ENCODE measurements at places on chromosomes 7 and 10.

GRCh38 chr10:117240621-117241529, at the start of gene SLC18A2:
Gene SLC18A2, plus strand, starts transcription at chr10:117241114. Its CDS starts 580 bp downstream, at chr10:117241694.
- DNase-seq: no peak

- no peak for DNase-seq
These were observed 25.1 kb downstream of the HSPB1 start for GRCh38 chr7:76327610-76328009.

DNA sequence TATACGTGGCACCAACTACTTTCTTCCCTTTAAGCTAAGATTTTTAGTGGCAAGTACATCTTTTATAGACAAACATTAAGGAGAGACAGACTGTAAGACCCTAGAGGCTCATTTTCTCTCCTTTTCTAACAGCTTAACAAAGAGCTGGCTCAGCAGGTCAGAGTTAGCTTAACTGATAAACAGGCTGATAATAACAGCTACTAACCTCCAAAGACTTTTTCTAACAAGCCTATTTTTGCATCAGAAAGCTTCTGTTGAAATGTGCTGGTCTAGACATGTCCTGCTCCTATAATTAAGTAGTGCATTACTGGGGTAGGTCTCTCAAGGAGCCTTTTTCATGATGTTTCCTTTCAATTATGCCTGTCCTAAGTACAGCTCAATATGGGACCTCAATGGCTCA, 238.2 kb upstream of the FAM3C start:
- no peak for DNase-seq

DNA sequence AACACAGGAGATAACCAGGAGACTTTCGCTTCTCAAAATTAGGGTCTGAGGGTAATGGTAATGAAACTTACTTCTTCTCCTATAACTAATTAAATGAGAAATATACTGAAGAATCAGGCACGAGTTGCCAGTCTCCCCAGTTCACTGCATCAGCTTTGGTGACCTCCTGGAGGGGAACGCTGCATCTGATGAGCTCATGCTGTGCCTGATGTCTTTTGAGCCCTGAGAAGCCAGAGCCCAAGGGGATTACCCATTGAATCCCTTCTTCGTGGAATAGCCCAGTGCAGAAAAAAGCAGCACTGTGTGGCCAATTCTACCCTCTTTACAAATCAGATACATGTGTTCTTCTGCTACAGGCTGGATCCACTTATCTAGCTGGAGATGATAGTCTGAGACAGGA, 45.1 kb downstream of the CYP2C9 start:
- DNase-seq: no peak

DNA sequence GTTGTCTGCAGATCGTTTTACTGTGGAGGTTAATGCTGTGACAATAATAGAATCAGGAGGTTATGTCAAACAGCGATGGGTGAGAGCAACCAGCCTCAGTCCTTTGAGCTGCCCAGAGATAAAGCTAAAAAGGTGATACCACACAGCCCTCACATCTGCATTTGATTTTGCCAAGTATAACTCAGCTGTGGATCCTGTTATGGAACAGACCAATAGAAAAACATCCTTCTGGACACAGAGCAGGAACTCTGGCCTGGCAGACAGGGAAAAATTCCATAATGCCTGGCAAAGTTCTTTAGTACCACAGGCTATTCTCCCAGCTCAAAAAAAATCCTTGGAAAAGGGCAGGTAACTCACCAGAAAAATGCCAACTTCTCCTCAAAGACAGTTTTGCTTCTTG, 87.1 kb upstream of the PDLIM1 start:
- DNase-seq: no peak

GRCh38 chr10:31739711-31740110, 188.9 kb downstream of the ARHGAP12 start:
- no peak for DNase-seq

- no peak for DNase-seq
These were observed 11.7 kb downstream of the HSPA12A start for GRCh38 chr10:116730464-116731260.

DNA sequence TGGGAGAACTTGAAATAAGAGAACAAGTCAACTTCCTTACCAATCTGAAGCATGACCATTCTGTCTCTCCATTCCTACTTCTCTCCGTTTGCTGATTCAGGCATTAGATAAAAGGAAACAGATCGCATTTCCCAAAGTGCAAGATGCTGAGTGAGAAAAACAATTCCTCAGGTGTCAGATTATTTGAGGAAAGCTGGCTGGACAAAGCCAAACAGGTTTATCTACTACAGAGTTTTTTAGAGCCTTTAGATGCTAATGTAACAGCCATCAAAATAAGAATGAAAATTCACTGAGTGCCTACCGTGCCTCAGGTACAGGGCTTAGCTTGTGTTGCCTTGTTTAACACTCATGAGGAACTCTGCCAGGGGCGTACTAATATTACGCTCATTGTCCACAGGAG, 135.9 kb upstream of the MBL2 start:
- no peak for DNase-seq

DNA sequence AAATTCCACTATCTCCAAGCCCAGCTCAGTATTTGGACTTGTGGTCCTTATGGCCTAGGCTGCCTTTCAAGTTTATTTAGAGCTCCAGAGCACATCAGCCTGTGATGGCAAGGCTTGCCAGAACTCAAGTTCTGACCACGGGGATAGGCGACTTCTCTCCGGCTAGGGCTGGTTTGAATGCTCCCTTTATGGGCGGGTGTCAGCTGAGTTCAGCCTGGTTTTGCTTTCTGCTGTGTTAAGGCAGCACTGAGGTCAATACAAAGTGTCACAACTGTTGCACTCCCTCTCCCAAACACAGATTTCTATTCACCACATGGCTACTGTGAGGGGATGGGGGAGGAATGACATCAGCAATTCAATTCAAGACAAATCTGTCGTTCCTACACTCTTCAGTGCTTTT, 318.1 kb upstream of the MYO3A start:
- DNase-seq: no peak

GRCh38 chr10:117720931-117721835, 178.6 kb downstream of the EMX2 start:
- DNase-seq: no peak

DNA sequence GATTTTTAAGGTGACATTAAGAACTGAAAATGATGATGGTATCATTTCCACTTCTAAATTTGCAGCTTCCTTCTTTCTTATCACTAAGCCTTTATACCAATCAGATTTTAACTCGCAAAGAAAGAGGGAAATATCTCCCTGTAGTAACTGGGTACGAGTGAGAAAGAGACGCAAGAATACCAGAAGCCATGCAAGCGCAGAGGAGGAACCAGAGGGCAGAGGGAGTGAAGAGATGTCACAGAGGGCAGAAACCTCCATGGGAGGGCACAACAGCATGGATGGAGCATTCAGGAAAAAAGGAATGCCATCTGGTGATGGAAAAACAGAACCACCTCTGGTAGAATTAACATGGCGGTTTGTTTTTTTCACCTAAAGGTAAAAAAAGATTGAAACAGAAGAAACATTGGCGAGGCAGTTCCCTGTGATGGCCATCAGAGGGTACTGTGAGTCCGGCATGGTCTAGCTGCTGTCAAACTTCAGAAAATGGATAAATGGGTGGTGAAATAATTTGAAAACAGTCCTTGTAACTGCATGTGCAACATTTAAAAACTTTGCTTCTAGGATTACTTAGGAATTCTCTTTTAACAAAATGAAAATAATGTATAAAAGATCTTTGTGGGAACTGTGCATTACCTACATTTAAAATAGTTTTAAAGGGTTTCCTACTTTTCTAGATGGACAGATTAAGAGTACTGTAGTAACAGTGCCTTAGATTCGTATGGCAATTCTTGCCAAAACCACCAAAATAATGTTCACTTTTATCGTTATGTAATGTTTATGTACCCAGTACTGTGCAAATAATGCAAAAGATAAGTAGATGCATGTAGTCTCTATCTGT, 91.8 kb downstream of the ARHGAP12 start:
- DNase-seq: no peak

GRCh38 chr10:86732771-86733170, 23.6 kb upstream of the BMPR1A start:
- no peak for DNase-seq

GRCh38 chr10:48598243-48598935, 6.5 kb downstream of the ARHGAP22 start:
- no peak for DNase-seq

- no peak for DNase-seq
These were observed 34.1 kb upstream of the SLC25A13 start for GRCh38 chr7:96355990-96356506.

- no peak for DNase-seq
These were observed 16.9 kb downstream of the TSPAN15 start for GRCh38 chr10:69467928-69468750.

DNA sequence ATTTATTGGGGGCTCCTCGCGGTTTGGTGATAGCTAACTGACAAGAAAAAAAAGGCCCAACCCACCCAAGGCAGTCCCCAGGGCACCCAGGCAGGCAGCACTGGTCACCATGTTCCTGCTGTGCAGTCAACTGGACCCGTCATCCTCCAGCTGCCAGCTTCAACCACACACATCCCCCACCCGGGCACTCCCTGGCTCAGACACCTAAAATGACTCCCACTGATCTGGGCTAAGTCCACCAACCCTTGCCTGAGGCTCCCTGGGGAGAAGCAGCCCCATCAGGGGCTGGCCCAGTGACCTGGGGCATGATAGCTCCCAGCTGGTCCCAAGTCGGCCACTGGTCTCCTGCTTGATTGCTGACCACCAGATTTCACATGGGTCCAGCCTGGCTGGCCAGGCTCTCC, 161.8 kb downstream of the NRF1 start:
- no peak for DNase-seq

DNA sequence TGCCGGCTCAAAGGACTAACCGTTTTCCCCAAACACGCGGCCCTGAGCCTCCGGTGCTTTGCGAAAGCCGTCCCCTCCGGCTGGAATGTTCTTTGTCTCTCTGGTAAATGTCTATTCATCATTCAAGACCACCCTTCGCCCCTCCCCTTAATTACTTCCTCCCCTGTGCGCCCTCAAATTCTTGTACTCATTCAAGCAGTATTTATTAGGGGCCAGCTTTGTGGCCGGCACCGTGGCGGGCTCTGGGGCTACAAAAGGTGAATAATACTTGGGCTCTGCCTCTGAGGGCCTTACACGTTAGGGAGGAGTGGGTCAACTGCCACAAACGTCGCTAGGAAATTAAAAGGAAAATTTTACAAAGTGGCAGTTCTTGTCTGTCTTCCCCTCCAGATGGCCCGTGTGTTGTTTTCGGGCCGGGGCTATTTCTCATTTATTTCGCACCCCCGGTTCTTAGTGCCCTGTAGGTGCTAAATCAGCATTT, 1.5 kb upstream of the MEST start:
- no peak for DNase-seq

- DNase-seq: no peak
These were observed 622 bp downstream of the DYNC1I1 start for GRCh38 chr7:95772771-95773581.

GRCh38 chr10:26445411-26446031, 7.4 kb downstream of the APBB1IP start:
- DNase-seq: no peak

- DNase-seq: no peak
These were observed 8.5 kb downstream of the PDZD8 start for GRCh38 chr10:117366741-117367140.

GRCh38 chr10:58281092-58281752, 12.3 kb downstream of the CISD1 start:
- DNase-seq: no peak

GRCh38 chr7:115802415-115802814, 228.1 kb downstream of the TFEC start:
- no peak for DNase-seq

DNA sequence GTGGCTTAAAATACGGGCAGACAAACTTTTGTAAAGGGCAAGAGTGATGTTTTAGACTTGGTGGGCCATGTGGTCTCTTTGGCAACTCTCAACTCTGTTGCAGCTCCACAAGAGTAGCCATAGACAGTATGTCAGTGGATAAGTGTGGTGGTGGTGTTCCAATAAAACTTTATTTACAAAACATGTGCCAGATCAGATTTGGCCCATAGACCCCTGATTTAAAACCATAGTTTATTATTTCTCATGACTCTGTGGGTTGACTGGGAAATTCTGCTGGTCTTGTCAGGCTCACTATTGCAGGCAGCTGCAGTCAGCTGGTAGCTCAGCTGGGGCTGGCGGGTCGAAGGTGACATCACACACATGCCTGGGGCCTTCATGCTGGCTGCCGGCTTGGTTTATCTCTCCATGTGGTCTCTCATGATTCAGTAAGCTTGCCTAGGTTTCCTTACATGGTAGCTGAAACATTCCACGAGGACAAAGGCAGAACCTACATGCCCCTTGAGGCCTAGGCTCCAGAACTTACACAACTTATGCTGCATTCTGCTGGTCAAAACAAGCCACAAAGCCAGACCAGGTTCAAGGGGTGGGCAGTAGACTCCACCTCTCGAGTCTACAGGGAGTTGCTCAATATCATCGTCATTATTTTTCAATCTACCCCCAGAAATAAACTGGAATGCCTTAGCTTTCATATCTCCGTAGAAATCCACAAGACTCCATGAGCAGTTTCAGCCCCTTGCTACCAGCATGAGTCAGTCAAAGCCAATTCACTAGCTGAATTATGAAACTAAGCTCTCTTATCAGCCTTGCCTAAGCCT, 245.7 kb downstream of the WDR11 start:
- DNase-seq: no peak

DNA sequence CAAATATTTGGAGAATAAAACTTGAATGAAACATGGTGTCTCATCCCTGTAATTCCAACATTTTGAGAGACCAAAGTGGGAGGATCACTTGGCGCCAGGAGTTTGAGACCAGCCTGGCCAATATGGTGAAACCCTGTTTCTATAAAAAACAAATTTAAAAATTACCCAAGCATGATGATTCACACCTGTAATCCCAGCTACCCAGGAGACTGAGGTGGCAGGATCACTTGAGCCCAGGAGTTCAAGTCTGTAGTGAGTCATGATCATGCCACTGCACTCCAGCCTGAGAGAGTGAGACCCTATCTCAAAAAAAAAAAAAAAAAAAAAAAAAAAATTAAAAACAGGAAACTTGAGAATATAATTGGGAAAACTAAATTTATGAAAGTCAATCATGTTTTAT, 481.1 kb downstream of the SEMA3D start:
- no peak for DNase-seq

DNA sequence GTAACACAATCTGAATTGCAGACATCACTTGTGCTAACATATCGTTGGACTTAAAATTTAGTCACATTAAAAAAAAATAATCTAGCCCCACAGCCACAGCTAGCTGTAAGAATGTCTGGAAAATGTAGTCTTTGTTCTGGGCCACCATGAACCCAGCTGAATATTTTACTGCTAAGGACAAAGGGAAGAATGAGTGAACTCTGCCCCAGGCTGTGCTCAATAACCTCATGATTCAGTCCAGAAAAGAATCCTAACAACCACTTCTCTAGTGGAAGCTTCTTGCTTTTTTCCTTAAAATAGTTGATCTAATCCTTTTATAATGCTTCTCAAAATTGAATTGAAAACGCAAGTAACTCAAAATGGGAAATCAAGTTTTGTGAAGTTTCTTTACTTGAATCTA, 25.6 kb upstream of the SOSTDC1 start:
- no peak for DNase-seq

DNA sequence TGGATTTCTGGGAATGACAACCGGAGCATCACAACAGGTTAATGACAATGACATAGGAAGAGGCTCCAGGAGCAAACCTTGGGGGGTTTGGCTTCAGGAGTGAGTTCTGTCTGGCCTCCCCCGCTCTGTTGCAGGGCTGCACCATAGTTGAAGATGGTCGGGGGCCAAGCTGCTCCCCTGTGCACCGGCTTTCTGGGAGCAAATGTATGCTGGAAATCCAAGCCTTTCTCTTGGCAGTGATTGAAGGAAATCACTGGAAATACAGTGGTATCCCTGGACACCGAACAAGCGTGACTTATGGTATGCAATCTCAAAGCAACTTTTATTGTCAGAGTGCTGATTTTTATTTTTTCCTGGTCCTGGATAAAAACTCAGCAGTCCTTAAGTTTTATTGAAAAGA, 251.9 kb upstream of the ZNF32 start:
- DNase-seq: no peak

Measured in CD4-positive, alpha-beta T cell (primary cell).